ENCODE measurements at places on chromosomes 3 and 15.

DNA sequence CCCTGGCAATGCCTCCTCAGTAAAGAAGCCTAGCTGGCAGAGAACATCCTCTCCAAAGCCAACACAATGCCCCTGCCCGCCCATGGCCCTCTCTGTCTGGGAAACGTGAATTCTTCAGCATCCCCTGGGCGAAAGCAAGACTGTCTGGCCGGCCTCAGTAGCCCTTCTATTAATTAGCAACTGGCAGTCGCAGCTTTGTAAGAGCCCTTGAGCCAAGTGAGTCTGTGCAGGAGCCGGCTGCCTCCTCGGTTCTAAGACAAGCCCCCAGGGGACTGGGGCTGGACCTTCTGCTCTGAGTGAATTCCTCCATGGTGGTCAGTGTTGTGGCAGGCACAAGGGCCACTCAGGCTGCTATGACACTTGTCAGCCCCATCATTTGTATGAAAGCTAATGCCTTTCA, 7.4 kb downstream of the HCN4 start:
- no peak for DNase-seq

DNA sequence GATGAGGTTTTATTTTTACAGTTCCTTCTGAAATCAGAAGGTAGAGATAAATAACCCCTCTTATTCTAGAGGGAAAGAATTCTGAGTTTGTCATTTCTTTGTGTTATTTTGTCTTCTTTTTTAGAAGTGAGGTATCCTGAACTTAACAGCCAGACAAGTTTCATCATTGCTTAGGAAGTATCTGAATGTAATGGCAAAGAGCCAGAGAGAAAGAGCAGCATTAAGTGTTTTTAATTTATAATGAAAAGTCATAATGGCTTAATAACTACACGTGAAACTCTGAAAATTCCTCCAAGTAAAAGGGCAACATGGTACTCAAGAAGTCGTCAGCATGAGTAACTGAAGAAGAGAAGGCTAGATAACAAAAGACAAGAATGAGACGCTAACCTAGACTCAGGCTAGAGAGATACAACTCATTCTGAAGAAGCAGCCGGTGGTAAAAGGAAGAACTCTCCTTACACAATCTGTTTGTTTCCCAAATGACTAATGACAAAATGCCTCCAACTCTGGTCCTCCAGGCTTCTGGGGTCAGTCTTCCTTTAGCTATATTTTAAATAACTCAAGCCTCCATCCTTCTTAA, 116.2 kb upstream of the NECTIN3 start:
- no peak for DNase-seq

- no peak for DNase-seq
Observed at GRCh38 chr3:151863611-151864010, 9.8 kb upstream of the SUCNR1 start.

DNA sequence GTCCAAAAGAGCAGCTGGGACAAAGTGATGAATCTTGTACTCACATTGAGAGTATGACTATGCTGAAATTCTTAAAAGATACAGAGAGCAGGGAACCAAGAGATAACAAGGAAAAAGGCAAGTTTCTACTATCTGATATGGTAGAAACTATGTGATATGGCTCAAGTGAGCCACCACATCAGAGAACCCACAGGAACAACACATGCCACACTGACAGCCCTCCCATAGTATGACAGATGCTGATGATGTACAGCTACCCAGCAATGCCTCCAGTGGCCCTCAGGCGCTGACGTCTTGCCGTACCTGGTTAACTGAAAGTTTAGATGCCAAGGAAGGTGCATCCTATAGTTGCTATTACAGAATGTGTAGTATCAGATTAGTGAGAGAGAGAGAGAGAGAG, 42.4 kb downstream of the CHAC1 start:
- DNase-seq: no peak

DNA sequence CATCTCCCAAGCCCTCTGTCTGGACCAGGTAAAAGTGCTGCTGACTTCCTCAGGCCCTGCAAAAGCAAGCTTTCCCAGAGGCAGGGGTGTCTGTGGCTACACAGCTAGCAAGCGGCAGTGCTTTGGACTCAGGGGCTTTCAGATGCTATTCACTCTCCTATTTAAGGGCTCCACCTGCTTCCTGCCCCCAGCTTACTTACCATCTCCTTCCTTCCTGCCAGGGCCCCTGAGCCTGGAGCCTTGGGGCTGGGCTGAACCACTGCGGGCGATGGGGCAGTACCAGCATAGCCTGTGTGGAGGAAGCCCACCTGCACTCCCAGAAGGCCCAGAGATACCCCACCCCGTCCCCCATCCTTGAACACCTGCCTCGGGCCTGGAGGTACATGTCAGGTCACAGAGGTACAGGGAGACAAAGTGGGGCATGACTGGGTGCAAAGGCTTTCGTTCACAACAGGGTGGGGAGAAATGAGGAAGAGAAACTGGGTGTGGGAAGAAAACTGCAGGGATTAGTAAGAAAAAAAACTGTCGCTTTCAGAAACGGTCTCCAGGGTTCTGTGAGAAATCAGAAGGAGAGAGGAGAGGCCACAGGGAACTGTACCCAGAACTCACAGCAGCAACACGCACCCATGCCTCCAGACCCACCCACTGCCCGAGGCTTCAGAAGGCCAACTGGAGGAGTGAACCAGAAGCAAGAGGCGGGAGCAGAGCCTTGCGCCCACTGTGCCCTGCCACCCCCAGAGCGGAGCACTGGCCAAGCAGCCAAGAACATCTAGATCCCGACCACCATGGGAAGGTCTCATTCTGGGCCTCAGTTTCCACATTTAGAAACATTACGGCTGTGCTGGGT, 49.5 kb downstream of the CCDC12 start:
- DNase-seq: no peak

GRCh38 chr3:126118591-126118990, 34.7 kb upstream of the SLC41A3 start:
- DNase-seq: no peak

- DNase-seq: no peak
Observed at GRCh38 chr3:125403789-125404188, 28.7 kb upstream of the ZNF148 start.

- no peak for DNase-seq
Observed at GRCh38 chr3:10455545-10455914, 49.9 kb downstream of the ATP2B2 start.

DNA sequence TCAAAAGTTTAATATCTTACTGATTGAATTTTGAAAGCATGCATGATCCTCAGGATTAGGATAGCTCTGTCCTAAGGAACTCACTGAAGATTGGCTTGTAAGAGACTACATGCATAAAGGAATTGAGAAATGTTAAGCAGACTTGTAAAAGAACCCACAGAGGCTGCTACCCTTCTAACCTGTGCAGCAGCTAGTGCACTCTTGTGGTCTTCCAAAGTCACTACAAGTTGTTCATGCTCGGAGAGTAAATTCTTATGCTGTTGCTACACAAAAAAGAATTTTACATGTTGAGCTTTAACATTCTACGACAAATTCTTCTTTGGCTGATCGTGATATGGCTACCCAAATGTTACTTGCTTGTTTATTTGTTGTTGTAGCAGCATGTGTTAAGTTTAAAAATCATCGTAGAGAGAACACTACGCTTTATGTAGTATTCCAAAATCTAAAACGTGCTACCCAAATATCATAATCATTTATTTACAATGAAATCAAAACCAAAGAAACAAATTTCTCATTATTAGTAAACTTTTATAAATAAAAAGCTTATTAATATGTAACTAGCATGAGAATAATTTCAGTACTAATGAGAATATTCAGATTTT, 55.0 kb downstream of the GOLIM4 start:
- DNase-seq: no peak

DNA sequence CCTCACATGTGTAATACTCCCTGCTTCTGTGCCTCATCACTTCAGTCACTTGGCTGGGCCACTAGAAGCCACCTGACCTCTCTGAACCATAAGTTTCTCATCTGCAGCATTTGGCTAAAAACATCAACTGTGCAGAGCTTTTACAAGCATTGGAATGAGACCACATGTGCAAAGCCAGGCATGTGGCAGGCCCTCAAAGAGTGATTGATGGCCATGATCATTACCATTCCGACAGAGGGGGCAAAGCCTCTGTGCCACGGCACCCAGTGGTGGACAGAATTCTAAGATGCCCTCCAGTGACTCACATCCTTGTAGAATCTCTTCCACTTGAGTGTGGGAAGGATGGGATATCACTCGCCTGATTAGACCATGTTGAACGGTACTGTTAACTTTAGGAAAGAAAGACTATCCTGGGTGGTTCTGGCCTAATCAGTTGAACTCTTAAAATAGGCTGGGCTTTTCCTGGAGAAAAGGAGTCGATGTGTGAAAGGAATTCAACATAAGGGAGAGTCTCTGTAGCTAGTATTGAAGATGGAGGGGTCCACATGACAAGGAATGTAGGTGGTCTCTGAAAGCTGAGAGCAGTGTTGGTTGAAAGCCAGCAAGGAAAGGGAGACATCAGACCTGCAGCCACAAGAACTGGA, 13.5 kb downstream of the CDCP1 start:
- DNase-seq: no peak

- no peak for DNase-seq
Observed at GRCh38 chr15:92290359-92290992, 103.2 kb upstream of the ST8SIA2 start.

DNA sequence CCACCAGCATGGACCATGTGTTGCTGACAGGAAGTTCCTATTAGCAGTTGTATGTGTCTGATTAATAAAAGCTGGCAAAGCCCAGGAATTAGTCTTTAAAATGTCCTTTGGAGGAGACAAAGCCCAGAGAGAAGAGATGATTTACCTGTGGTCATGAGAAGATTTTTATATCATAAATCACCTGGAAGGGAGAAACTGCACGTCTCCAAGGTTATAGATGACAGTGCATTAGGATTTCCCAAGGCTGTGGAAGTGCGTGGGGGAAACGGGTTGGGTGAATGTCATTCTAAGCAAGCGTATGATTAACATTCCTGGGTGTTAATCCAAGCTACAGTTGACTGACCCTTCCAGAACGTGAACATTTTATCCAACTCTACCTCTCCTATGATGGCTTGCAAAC, 76.6 kb downstream of the SLC6A11 start:
- DNase-seq: no peak

DNA sequence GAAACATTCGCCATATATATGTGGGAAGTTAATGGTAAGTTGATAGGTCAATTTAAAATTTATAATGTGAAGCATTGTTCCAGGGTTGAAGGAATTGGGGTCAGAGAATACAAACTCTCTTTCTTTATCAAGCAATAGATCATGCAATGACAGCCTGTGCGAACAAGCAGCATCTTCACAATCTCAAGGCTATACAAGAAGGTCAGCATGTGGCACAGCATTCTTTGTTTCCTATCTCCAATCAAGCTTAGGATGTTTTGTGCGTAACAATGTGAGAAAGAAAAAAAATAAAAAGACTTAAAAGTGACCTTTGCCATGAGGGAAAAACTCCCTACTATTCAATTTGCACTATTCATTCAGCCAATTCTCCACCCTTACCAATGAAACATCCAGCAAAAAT, 288.1 kb upstream of the NECTIN3 start:
- no peak for DNase-seq

GRCh38 chr15:25766417-25766816, 96.7 kb downstream of the ATP10A start:
- no peak for DNase-seq

DNA sequence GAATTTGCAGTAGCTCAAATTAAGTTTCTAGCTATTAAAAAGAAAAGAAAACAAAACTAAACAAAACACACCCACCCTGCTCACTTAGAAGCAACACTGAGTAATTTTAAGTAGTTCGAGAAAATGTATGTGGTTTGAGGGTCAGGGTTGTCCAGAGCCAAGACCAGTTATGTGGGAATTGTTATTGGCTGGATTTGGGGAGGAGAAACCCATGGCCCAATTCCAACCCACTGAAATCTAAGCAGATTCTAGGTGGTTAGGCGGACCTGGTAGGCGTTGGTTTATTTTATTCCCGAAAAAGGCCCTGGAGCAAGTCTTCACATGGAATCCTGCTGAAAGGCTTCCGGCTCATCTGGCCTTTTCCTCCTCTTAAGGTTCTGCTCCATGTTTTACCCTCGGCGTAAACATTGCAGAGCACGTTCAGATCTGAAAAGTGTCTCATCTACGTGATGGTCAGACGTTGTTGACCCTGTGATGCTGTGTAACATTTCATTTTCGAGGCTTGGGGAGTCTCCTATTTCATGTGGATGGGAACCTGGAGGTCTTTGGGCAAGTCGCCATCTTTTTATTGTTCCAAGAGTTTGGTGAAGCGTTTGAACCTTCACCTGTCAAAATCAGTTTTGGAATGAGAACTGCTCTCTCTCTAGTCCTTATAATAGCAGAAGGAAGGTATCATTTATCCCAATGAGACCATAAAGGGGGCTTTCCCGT, 64.0 kb downstream of the FLNB start:
- no peak for DNase-seq

DNA sequence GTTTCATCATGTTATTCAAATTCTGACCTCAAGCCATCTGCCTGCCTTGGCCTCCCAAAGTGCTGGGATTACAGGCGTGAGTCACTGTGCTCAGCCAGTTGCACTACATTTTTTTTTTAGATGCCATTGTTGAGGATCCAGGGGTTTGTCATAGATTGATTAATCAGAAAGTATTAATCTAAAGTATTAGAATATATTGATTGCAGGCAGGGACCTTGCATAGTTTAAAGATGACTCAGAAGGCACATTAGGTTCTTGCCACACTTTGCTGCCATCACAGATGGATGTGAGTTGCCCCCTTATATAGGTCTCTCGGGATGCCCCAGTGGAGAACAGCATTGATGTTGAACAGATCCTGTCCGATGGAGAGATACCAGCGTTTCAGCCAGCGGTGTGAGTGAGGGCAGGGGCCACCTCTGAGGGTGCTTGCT, 41.1 kb downstream of the IGF1R start:
- no peak for DNase-seq
